SHP77 treated with DMSO at 0.1 percent for 48 hours (cell line): ENCODE measurements at places on chromosomes 1 and 21.

GRCh38 chr1:36389999-36390398, 4.3 kb upstream of the STK40 start:
- DNase-seq = no peak

DNA sequence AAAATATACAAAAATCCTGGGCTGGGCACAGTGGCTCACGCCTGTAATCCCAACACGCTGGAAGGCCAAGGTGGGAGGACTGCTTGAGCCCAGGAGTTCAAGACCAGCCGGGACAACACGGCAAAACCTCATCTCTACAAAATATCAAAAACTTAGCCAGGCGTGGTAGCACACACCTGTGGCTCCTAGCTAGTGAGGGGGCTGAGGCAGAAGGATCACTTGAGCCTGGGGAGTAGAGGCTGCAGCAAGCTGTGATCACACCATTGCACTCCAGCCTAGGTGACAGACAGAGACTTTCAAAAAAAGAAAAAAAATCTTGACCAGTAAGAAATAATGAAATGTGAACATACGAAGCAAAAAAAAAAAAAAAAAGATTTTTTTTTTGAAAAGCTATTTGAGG, 52.1 kb downstream of the ARID4B start:
- no peak for DNase-seq

GRCh38 chr1:158037866-158038359, 44.5 kb downstream of the KIRREL1 start:
- DNase-seq = no peak

GRCh38 chr1:11948822-11949458, 14.4 kb downstream of the PLOD1 start:
- no peak for DNase-seq

DNA sequence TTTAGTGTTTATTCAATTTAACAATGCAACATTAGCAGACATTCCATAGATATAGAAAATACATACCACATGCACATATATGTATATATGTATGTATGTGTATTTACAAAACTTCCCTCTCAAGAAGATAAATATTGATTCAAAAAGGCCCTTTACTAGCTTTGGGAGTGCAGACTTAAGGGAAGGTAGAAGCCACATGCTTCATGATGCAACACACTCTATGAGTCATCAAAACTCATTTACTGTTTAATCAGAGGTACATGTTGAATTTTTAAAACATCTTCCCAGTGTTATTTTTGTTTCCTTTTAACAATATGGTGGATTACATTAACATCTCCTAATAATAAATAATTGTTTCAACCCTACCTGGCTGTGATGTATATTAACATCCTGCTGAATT, 61.4 kb upstream of the KIRREL1 start:
- no peak for DNase-seq

- DNase-seq = no peak
Observed at GRCh38 chr1:174788981-174789380, 210.8 kb upstream of the CACYBP start.

DNA sequence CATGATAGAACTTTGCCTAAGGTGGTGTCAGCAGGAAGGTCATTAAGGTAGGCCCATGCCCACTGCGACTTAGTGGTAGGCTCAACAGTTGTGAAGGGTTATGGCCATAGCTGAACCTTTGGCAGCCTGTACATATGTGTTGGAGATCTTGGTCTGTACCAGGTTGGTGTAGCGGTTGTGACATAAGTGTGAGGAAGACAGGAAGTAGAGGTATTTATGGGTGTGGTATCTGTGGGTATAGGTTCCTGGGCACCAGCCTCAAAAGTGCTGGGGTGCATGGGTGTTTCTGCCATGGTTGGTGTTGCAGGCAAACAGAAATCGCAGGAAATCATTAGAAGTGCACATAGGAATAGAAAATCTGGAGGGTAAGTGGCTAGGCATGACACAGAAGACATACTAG, 18.6 kb upstream of the LRIF1 start:
- DNase-seq = no peak

GRCh38 chr1:74654708-74655107, 18.9 kb downstream of the ERICH3 start:
- no peak for DNase-seq

DNA sequence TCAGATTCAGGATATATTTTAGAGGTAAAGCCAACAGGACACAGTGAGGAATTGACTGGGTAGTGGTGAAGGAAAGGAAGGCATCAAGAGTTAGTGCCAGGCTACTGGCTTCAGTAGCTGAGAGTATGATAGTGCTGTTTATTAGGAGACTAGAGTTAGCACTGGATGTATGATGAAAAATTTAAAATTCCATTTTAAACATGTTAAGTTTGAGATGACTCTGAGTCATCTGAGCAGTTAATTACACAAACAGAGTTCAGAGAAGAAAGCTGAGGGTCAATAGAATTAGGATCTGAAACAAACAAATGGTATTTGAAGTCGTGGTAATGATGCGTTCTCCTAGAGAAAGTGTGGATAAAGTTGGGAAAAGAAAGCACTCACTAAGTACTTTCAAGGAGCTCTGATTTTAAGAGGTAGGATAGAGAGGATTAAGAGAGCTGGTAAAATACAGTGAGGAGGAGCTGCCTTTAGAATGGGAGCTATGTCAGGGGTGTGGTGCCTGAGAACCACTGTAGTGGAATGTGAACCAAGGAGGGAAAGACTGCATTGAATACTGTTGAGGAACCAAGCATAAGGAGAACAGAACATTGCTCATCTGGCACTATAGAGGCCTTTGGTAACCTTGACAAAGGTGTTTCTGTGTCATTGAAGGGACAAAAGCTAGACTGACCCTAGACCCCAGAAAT, 21.7 kb upstream of the SHCBP1L start:
- DNase-seq = no peak

DNA sequence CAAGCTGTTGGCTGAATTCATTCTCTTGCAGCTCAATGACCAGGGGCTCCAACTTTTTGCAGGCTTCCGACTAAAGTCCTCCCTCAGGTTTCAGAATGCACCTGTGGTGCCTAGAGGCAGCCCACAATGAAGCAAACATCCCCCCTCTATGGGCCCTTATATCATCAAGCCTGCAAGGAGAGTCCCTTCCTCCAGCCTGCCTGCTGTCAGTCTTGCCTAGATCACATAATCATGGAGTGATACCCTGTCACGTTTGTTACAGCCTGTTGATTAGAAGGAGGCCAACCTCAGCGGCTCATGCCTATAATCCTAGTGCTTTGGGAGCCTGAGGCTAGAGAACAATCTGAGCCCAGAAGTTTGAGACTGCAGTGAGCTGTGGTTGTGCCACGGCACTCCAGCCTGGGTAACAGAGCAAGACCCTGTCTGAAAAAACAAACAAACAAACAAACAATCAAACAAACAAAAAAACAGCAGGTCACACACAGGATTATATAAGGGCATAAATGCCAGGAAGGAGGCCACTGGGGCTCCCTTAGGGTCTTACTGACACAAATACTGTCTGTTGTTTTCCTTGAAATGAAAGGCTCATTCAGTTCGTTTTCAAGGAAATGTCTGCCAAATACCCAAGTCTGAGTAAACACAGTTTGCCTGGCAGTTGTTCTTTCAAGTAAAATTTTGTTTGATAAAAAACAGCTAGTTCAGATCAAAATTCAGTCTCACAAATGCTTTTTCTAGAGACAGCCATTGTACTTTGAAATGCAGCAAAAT, 4.7 kb upstream of the SPRR3 start:
- DNase-seq = no peak

DNA sequence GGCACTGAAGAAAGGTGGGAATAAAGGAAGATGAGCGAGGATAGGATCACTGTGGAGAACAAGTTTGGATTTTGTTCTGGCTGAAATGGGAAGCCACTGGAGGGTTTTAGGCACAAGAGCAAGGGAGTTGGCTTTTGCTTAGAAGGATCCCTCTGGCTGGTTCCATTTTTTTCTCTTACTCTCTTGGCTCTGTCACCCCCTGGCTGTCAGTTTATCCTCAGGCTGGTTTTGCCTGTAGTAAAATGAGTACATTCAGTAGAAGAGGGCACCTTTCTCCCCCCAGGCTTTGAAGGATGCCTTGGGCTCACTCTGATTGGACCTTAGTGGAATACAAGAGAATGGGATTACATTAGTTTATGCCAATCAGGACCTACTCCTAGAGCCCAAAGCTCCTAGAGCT, 17.1 kb downstream of the CACHD1 start:
- no peak for DNase-seq

GRCh38 chr1:44037154-44037553, 5.9 kb upstream of the SLC6A9 start:
- no peak for DNase-seq

- no peak for DNase-seq
Observed at GRCh38 chr1:31485166-31485565, 72.2 kb downstream of the SERINC2 start.

DNA sequence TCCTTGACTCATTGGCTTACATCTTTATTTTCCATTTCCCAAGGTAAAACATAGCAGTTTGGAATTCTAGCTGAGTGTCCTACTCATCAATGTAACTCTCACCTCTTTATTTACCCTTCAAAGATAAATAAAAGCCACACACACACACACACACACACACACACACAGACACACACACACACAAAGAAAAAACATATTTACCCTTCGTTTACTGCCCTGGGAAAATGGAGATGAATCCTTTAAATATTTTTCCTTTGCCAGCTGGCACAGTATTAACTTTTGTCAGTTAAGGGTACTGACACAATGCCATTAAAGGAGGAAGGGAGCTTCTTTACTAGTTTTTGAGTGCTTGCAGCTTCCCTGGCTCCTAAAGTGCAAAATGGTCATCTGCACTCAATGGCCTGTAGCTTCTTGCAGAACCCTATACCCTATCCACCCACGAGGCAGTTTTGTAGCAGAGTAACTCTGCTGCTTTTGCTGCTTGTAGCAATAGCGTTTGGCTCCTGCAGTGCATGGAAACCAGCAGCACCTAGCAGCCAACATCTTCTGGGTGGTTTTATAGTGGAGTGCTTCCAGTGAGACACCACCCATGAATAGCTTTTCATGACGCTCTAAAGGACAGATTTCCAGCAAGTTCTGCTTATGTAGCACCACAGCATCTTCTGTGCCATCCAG, 103.7 kb downstream of the HS2ST1 start:
- no peak for DNase-seq

- DNase-seq = no peak
Observed at GRCh38 chr1:22174446-22175220, 31.7 kb upstream of the WNT4 start.

- no peak for DNase-seq
Observed at GRCh38 chr1:40802742-40803113, 19.1 kb downstream of the KCNQ4 start.

DNA sequence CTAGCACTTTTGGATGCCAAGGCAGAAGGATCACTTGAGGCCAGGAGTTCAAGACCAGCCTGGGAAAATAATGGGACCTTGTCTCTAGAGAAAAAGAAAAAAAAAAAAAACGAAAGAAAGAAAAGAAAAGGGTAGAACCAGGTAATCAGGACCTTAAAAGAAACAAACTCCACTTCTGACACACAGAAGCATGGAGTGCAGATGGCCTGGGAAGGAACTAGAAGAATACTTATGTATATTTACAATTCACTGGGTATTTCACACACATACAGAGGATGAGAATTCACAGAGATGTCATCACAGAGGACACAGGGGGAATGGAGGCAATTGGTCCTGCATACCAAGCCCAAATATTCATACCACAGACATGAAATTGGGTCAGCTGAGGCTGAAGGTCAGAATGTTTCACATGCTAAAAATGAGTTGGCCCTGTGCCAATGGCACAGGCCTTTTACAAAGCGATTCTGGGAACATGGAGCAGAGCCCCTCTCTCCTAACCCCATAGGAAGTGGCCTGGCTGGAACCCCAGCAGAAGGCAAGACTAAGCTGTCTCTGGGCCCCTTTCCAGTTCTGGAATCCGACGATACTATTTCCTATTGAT, 4.4 kb downstream of the B4GALT3 start:
- DNase-seq = no peak

- DNase-seq = no peak
Observed at GRCh38 chr1:56409112-56409691, 170.2 kb downstream of the PLPP3 start.

DNA sequence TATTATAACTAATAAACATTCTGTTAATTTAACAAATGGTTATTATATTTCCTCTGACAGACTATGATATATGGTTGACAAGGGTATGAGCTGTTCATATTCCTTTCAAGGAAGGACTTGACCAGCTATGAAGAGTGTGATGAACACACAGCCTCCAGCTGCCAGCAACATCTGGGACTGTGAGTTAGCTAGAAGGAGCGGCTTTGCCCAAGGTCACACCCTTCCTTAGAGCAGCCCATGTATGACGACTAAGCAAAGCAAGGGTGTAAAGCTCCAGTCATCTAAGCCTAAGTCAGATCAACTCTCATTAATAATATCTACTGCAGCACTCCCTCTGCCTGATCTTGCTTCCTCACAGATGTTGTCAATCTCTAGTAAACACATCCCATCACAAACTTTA, 355.4 kb downstream of the PLPP3 start:
- DNase-seq = no peak

DNA sequence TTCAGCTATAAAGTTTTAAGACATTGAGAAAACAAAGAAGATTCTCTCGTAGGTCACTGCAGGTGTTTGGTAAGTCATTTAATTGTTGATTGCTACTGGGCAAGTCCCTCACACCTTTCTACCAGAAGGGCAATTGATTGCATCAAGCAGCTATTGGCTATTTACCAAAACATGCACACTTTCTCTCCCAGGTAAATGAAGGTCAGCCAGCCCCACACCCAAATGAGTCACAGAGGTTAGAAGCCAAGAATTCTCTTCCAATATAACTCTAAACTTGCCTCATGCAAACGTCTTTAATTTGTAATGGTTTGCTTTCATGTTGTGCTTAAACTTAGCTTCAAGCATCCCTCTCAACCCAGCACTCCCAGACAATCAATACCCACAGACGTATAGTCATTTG, 475.3 kb upstream of the ADGRL2 start:
- DNase-seq = no peak

GRCh38 chr1:155961937-155962336, 16.4 kb downstream of the ARHGEF2 start:
- DNase-seq = no peak

GRCh38 chr1:82806133-82806532, 1005.4 kb downstream of the ADGRL2 start:
- no peak for DNase-seq

- no peak for DNase-seq
Observed at GRCh38 chr1:109385417-109385816, 12.3 kb downstream of the SORT1 start.

DNA sequence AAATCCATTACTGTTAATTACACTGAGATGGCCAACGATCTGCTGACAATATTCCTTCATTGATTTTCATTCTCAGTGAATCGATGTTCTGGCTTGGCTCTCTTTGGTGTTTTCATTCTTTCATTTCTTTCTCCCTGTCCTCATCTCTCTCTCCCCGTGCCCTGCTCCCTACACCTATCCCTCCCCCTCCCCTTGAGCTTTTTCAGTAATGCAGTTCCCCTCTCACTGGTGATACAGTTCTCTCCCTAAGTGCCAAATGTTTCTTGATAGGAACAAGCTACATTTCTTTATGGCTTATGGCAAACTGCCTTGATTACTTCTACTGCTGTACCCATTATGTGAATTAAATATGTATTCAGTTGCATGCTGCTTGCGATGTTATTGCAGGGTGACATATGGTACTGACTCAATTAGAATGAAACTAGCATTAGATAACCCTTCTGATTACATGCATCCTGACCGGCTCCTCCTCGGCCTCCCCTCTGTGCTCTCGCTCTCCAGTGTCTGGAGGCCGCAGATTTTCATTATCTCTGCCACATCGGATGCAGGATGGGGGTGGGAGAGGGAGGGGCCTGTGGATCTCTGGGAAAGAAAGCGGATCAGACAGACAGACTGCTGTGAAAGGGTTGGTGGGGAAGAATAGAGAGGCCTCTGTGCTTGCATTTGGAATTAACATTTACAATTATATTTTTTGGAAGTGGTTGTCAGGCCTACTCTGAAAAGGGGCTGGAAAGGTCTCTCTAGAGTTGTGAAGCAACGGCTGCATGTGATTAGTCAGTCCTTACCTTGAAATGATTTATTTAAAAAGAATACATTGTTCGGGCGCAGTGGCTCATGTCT, 130.9 kb downstream of the PBX1 start:
- no peak for DNase-seq
